ENCODE measurements at places on chromosomes 4 and X.

GRCh38 chr4:98026362-98026761, 116.9 kb downstream of the STPG2 start:
- DNase-seq: no peak

DNA sequence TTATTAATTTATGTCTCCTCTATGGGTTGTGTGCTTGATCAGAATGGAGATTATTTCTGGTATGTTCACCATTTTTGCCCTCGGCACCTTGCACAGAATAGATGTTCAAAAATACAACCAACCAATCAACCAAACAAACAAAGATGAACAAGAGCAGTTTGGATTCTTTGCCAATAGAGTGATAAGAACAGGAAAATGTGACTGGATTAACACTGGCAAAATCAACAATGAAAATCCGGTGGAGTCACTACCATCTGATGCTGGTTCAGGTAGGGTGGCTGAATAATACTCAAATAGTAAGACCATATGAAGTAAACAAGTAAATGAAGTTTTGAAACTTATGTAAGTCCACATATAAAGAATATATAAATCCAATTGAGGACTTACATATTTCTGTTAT, 685.0 kb upstream of the EPHA5 start:
- no peak for DNase-seq

DNA sequence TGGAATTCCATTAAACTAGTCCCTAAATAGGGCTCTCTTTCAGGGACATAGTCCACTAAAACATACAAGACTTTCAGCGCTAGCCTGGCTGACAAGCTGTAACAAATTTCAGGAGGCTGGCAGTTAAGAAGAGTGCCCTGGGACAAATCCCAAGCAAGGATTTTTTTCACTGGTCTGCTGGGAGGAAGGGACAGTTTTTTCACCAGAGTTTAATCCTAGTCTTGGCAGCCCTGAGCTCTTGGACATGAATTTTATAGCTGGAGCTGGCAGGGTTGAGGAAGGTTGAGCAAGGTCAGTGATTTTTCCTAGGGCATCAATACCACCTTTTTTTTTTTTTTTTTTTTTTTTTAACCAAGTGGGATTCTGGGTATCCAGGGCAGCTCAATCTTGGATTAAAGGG, 184.4 kb downstream of the SH2D1A start:
- DNase-seq: no peak

DNA sequence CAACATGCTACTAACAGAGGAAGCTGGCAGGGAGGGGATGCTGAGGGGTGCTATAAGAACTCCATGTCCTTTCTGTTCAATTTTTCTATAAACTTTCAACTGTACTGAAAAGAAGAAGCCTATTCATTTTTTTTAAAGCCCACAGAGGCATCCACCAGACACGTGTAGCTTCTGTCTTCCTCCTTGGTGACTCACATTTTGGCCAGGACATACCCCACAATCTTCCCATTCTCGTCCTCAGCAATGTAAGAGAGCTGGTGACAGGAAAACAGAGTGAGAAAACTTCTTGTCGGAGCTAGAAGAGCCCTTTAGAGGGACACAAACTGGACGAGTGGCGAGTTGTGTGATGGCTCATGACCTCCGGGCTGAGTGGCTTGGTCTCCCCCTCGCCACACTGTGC, 1.1 kb downstream of the NAA10 start:
- no peak for DNase-seq

DNA sequence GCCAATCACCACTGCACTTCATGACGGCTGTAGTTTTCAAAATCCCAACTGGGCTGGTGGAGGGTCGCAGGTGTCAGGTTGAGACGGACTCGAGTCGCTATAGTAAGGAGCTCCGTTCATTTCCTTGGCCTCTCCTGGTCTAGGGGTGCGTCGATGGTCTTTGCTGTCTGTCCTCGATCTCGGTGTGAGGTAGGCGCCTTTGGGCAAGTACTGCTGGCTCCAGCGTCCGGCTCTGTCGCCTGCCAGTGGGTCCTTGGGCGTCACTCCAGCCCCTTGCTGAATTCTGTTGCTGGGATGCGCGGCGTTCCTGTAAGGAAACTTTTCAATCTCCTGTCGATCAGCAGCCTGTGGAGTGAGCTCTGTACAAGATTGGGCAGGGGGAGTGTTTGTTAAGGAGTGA, 76.7 kb downstream of the CCNB3 start:
- DNase-seq: no peak

DNA sequence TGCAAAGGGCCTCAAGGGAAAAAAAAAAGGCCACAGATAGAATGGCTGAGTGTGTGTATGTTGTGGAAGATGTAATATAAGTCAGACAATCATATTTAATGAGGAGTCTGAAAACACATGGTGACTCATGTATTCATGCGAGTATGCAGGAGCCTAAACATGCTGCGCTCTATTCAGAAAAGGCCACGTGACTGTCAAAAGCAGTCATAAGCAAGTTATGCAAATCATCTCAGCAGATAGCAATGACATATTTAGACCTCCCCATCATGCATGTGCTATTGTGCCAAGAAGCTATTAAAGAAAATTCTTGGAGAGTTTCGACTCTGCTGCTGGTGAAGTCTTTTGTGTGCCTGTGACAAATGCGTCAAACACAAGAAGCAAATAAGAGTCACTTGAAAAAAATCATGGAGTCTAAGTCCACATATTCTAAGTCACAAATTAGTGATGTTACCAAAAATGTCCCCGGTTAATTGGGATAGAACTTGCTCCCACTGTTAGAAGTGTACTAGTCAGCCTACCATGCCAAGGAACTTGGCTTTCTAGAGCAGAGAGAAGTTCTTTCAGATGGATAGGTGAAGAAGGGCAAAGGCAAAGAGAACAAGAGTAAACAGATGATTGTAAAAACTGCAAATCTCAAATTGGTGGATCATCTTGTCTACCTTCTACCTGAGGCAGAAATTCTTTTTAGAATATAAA, 5.0 kb downstream of the LNX1 start:
- no peak for DNase-seq

- DNase-seq: no peak
Measured at GRCh38 chr4:70315928-70316327, 18.9 kb upstream of the CABS1 start.

DNA sequence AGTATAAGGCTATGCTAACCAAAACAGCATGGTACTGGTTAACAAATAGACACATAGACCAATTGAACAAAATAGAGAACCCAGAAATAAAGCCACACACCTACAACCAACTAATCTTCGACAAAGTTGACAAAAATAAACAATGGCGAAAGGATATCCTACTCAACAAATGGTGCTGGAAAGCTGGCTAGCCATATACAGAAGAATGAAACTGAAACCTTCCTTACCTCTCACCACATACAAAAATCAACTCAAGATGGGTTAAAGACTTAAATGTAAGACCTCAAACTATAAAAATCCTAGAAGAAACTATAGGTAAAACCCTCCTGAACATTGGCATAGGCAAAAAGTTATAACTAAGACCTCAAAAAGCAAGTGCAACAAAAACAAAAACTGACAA, 47.2 kb downstream of the RAB28 start:
- no peak for DNase-seq

- no peak for DNase-seq
Measured at GRCh38 chr4:164012396-164013027, 518.0 kb downstream of the TMA16 start.

DNA sequence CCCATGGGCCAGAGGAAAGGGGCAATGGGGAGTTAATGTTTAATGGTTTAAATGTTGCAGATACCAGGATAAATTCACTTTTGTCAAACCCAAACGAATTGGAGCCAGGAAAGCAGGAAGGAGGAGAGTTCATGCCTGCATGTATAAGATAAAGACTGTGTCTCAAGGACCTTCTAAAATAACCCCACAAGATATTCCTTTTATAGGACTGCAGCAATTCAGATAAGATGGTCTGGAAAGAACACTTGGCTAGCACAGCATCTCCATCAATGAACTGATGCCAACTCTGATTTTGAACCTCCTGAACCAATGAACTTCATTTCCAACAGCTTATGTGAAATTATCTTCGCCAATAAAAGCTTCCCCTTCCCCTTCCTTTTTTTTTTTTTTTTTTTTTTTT, 31.3 kb upstream of the LONRF3 start:
- no peak for DNase-seq

DNA sequence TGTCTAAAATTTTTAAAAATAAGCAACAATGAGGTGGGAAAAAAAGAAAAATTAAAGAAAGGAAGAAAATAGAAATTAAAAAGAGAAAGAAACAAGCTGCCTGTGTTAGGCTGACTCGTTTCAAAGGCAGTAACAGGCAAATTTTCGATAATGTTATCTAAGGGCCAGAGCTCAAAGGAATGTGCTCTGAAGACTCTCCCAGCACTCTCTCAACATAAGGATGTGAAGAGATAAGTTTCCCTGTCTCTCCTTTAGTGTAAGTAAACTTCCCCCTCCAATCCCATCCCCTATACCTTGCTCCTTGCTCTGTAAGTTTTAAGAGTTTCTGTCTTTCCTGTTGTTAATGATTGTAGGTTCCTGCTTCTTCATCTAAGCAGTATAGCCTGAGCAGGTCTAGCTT, 172.8 kb downstream of the TEX13C start:
- DNase-seq: no peak
